CMK (cell line): ENCODE measurements at places on chromosomes 3 and 15.

GRCh38 chr15:61038387-61038786 is 190.7 kb downstream of the RORA start:
- DNase-seq: no peak

GRCh38 chr3:129058441-129059200 is 2.0 kb upstream of the GP9 start:
- DNase-seq: no peak

- DNase-seq: no peak
Measured at GRCh38 chr3:124839896-124840295, 47.3 kb downstream of the ITGB5 start.

GRCh38 chr3:106347350-106347749 is 478.5 kb upstream of the CBLB start:
- DNase-seq: no peak

- DNase-seq: no peak
Measured at GRCh38 chr15:77497942-77498361, 77.3 kb downstream of the HMG20A start.

DNA sequence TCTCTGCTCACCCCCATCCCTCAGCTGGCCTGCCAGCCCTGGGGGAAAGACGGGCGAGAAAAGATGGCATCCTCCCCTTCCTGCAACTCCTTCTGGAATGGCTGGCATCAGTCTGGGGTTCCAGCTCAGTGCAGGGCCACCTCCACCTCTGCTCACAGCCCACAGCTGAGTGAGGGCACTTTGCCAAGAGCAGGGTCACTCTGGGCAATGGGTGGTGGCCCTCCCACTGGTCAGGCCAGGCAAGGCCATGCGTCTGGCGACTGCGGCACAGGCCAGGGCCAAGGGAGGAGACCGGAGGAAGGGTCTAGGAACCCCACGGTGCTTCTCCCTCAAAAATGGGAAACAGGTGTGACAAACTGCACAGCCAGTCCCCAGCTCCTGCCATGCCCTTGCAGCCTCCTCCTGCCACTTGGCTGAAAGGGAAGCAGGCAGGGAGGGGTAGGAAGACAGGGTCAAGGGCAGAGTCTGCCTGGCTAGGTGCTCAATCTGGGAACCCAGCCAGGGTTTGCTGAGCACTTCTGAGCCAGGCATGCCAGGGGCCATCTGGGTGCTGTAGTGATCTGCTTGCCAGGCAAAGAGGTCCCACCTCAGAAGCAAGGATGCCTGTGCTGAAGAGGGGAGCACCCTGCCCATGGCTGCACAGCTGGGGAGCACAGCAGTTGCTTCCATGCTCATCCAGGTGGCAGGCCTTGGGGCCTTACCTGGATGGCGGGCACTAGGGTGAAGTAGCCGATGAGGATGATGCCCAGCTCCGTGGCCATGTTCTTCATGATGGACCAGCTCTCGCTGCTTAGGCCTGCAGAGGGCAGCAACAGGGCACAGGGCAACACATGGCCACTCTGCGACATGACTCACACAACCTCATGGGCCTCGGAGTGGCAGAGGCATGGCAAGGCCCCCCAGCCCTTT is 41.2 kb downstream of the PTPN23 start:
- DNase-seq: no peak

DNA sequence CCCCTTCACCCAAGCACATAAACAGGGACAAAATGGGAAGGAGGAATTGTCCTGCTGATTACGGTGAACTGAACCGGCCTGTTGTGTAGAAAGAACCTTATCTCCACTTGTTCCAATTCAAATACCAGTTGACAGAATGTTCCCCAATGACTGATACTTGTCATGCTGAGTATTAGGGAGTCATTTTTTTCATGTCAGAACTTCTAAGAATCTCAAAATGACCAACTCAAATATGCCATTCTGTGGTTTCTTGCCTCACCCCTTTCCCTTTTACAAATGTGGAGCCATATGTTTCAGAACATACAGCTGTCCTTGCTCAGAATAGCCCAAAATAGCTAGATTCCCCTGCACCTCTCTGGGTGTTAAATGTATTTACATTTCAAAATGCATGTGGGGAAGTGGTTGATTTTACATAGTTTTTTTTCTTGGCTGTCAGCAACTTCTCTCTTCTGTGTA is 405.9 kb upstream of the TBL1XR1 start:
- no peak for DNase-seq

DNA sequence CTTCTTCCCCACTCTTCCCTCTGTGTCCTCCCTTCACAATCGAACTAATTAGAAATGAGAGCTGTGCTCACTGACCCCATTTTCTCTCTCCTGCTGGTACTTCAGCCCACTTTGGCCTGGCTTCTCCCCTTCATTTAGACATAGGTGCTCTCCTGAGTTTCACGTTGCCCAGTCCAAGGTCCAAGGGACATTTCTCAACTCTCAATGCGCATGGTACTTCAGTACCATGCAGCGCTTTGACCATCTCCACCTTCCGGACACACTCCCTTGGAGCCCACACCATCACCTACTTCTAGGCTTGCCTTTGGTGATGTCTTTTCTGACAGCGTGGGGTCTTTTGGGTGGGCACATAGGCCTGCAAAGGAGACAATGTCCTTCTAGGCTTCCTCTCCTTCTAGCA is 99.7 kb downstream of the ABHD5 start:
- no peak for DNase-seq

DNA sequence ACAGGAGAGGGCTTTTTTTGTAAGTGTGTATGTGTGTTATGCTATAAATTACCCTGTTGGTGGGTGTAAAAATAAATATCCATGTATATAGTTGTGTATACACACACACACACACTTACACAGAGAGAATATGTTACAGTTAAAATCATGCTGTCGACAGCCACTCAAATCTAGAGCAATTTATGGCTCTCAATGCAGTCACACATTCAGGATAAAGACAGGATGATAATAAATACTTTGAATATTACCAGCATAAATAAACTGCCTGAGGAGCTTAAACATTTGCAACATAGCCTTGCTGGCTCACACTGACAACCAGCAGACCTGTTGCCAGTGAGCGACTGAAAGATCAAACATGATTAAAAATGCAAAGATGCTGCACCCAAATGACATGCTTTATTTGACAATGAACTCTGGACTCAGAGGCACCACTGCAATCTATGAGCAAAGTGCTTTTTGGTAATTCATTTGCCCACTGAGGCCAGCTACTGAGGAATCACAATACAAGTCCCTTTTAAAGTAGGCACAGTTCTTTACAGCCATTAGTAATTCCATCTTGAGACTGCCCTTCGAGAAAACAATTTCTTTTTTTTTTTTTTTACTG is 458.9 kb downstream of the FHIT start:
- no peak for DNase-seq

DNA sequence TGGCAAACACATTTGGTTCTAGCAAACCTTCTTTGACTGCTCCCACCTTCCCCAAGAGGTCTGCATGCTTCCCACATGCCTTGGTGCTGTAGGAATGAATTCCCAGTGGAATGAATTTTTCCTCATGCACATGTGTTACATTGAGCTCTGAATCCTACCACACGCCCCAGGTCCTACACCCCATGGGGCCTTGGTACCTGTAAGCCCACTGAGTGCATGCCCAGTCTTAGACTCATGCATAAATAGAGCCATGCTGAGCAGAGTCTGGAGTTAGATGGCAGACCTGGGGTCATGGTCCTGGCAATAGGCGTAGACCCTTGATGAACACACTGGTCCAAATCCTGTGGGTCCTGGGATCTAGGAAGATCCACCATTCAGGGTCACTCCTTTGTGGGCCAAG is 81.8 kb downstream of the EPHB1 start:
- no peak for DNase-seq

- no peak for DNase-seq
Measured at GRCh38 chr3:111392894-111393398, 149.1 kb upstream of the CD96 start.

DNA sequence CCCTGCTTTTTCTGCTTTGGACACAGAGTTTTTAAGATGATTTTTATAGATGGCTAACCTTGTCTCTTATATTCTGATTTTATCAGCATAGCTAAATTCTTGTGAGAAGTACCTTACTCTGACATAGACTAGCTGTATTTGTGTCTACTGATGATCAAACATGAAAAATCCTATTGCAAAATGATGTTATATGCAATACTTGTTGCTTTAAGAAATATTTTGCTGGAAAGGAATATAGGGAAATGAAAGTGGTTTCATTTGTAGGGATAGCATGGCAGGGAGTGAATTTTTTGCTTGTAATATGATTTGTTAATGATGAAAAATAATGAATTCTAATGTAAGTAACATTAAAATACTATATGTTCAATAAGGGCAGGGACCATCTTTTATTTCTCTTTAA is 35.9 kb downstream of the CFAP91 start:
- no peak for DNase-seq
